SJSA1 (cell line): ENCODE measurements at places on chromosomes 2 and 18.

GRCh38 chr2:40332191-40332826 lies 119.6 kb downstream of the SLC8A1 start:
- no peak for DNase-seq

DNA sequence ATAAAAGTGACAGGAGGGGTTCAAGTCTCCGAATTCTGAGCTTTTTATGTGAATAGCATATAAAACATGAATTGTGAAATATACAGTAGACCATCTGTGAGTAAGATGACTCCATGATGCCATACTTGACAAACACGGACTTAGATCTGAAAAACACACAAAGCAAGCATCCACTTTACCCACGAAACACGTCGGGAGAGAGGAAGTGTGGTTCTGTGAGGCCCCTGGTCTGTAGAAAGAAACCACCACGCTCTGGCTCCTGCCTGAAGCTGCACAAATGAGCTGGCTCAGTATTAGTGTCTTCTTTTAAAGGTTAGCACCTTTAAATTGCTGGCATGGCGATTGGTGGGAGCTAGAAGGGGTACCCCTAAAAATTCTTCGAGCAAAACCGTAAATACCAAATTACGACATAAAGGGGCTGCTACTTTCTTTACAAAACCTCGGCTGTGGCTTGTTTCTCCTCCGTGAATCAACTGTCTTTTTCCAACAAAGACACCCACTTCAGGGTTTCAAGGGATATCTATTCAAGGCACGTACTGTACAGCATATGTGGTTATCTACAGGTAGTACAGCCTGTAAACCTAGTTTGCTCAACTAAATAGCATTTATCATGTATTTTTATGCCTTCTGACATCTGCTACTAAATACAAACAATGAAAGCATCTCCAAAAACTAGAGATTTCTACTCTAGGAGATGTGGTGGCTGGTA lies 70.9 kb downstream of the AFF3 start:
- DNase-seq: no peak

DNA sequence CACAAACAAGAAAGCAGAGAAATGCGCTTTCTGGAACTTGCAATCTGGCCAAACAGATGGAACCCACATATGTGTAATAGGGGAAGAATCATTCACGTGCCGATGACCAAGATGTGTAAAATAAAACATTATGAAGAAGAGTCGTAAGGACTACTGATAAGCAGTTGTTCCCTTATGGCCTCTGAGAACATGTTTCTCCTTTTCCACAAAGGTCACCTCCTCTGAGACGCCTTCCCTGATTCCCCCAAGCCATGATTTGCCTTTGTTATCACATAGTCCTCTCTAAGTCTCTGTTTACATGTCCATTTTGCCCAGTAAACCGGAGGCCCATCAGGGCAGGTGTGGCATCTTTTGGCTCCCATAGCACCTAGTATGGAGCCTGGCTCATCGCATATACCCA lies 8.0 kb downstream of the OTOF start:
- no peak for DNase-seq

- no peak for DNase-seq
Measured at GRCh38 chr2:181788897-181789555, 102.5 kb upstream of the ITPRID2 start.

DNA sequence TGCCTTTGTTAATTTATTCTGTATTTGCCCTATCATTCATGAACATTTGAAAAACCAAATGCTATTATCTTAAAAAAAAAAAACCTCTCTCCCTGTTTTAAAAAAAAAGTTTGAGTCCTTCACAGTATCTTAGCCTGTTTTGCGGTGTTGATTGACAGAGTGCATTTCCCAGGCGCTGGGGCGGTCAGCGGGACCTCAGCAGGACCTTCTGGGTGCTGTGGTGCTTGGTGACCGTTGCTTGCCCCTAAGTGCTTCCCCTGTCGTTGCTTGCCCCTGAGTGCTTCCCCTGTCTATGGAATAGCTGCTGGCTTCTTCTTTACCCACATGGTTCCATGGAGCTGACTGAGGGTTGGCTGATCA lies 12.1 kb downstream of the ATP6V1C2 start:
- no peak for DNase-seq
